HT1080 (cell line): ENCODE measurements at places on chromosomes 12 and 14.

DNA sequence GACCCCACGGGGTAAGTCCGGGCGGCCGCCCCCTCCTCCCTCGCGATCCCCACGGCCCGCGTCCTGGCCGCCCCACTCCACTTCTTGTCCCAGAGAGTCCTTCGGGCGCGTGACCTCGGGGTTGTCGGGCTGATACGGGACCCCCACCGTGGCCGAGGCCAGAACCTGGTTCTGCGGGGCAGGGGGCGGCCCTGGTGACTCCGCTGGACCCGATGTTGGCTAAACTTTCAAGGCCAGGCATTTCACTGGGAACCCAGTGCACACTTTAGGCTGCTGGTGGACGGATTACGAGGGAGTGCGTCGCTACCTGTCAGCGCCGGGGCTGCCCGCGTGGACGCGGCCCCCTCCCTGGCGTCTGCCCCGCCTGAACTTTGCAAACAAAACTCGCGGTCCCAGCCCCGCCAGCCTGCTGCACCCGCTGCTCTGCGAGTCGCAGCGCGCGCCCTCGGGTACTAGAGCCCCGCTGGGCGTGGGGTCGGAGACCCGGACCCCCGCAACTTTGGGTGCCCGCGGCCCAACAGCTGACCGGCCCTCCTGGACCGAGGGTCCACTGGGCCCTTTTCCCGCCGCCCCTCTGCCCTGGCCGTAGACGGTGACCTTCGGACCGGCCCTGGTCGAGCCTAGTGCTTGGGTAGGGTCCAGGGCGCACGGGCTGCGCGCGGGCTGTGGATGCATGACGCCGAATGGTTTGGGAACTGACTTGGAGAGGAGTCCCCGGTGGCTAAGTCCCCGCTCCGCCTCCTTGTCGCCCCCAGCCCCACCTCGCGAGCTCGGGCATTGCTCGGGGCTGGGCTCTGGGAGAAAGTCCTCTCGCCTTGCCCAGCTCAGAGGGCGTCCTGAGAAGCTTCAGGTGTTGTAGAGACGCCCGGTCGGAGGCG is 624 bp downstream of the RIN3 start:
- peak; percentile 18 for DNase-seq

DNA sequence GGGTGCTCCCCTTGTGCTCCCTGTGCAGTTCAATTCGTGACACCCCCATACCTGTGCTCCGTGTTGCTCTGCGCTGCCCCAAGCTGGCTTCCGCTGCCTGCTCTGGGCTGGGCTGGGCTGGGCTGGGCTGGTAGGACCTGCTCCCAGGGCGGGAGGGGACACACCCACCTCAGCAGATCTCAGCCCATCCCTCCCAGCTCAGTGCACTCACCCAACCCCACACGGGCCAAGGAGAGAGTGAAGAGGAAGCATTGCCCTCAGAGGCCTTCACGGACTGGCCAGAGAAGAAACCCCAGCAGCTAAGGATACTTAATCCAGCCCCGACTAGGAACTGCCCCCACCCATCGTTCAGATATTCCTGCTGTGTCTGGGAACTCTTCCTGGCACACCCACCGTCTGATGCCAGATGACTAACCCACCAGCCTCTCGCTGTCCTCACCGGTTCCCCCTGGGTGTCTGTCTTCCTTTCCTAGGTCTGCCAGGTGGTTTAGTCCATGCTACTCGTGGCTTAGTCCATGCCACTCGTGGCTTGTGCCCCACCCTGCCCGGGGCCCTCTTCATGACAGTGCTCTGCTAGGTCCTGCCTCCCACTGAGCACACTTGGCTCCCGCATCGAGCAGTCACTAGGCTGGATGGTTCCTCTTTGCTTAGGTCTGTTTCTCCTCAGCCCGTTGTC is at the start of gene LPAR5:
Gene LPAR5 (minus strand): TSS at position 104 of the 676 bp plus-strand sequence. CDS start 14,711 bp downstream, outside the sequence.
- DNase-seq = peak; percentile 72

- DNase-seq = no peak
Observed at GRCh38 chr12:52366738-52367485, at the start of gene KRT85. Gene KRT85, minus strand, starts transcription at chr12:52367481. Its CDS starts 76 bp downstream, at chr12:52367405.

- no peak for DNase-seq
Observed at GRCh38 chr14:66420251-66421006, 65.7 kb upstream of the CCDC196 start.

DNA sequence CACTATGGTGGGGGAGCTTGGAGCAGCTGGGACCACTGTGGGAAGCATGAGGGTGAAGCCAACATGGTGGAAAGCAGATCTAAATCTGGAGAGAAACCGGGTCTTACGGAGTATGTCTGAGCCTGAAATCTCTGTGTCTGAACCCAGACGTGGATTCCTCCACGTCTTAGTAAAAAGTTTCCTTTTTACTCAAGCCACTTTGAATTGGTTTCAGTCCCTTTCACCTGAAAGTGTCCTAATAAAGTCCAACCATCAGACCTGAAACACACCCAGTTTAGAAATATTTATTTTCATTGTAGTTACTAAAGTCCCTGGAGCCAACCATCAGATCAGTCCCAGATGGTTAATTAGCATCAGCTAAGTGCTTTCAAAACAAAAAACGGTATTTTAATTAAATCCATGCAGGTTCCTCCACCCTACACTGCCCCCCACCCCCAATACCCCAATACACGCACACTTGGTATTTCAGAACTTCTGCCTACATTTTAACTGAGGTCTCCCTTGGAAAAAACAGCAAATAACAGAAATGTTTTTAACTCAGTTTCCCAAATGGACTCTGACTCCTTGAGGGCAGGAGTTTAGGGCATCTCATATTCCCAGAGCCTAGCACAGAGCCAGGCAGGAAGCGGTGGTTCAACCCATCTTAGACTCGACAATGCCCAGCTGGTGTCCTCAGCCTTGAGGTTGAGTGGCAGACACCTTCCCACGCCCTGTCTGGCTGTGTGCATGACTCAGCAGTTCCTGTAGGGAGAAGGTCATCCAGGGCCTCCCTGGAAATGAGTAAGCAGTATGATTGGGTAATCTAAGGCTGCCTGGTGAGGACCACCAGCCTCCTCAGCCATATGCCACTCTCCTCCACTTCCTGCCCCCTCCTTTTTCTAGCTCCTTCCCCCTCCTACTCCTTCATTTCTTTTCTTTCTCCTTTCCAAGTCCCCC is 175.8 kb downstream of the TTC8 start:
- peak; percentile 99 for DNase-seq
